Stimulated activated CD8-positive, alpha-beta memory T cell treated with anti-CD3 and anti-CD28 coated beads, Interleukin-15, amount 100 ng/mL, for 24 hours (primary cell): ENCODE measurements at places on chromosomes 3 and 15.

DNA sequence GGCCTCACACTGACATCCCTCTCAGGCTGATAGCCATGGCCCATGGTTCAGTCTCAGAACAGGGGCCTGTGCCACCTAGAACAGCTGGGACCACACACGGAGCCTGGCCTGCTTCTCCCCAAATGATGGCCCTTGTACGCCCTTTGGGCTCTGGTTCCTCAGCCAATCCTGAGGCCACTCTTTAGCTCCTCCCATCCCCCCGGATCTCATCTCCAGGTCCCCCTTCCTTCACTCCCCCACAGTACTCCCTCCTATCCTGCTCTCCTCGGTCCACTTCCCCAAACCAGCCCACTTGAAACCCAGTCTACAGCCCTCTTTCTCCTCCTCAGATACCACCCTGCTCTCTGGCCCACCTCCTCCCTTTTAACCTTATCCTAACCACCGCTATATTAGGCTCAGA is 17.8 kb upstream of the ZFYVE19 start:
- DNase-seq = no peak

GRCh38 chr15:44676676-44677075 is 13.2 kb upstream of the SPG11 start:
- DNase-seq = no peak

- DNase-seq = no peak
Observed at GRCh38 chr3:170589113-170589512, 3.2 kb upstream of the SLC7A14 start.

DNA sequence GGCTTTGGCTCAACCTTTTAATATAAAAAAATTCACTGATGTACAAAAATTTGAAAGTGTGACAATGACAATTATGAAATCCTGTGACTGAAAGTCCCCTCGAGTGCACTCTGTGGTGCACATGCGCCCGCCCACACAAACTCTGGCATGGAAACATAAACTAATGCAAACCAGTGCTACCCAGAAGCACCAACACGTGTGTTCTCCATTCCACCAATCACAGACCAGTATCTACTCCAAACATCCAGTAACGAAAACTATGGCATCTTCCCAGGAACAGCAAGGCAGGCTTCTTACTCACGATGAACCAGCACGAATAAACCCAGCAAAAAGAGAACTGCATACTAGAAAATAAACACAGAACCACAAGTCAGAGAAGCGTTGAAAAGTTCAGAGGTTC is 11.7 kb upstream of the NMB start:
- DNase-seq = no peak

DNA sequence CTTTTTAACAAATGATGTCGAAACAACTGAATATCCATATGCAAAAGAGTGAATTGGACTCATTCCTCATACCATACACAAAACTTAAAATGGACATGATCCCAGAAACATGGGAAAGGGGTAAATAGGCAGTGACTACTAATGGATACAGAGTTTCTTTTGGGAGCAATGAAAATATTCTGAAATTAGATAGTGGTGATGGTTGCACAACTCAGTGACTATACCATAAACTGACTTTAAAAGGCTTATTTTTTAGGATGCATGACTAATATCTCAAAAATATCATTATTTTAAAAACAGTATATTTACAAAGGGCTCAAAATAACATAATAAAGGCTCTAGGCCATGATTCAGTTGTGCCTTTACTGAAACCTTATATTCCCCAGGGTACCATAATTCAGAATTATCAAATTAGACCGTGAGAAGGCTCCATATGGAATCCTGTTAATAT is 16.3 kb upstream of the ATP13A3 start:
- DNase-seq = no peak

DNA sequence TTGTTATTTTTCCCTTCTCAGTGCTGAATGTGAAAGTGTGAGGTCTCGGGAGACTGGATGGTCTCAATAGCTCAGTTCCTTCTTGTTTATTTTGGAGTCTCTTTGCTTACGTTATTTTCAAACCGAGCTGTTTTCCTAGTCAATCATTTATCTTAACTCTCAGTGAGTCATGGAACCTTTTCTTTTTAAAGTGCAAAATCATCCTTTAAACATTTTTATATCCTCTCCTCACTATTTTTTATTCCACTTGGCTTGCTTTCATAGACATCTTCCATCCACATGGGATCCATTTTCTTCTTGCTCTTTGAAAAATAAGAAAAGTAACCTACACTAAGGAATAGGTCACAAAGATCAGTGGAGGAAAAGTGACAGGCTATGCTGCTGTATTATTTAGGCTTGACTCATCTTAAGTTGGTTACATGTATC is 497.8 kb downstream of the NAALADL2 start:
- no peak for DNase-seq

DNA sequence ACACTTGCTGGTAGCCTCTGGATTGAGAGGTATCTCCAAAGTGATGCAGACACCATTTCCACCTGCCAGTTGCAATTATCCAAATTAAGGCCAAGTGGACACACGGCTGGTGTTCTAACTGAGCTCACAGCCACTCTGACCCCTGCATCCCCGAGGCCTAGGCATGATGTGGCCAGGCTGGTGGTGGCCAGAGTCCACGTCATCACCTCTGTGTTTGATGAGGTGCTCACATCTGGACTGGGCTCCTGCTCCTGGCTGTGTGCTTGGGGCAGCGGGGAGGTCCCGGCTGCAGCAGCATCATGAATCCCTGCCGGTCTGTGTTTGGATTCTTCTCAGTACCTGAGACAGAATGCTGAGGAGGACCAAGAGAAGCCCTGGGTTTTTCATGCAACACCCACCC is 4.9 kb downstream of the OXTR start:
- no peak for DNase-seq

DNA sequence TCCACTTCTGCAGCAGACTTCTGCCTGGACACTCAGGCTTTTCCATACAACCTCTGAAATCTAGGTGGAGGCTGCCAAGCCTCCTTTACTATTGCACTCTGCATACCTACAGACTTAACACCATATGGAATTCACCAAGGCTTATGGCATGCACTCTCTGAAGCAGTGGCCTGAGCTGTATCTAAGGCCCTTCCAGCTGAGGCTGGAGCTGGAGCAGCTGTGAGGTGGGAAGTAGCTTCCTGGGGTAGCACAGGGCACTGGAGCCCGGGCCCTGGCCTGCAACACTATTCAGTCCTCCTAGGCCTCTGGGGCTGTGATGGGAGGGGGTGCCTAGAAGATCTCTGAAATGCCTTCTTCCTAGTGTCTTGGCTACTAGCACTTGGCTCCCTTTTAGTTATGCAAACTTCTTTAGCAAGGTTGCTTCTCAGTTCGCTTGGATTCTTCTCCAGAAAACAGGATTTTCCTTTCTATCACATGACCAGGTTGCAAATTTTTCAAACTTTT is 186.6 kb upstream of the RORA start:
- DNase-seq = no peak

DNA sequence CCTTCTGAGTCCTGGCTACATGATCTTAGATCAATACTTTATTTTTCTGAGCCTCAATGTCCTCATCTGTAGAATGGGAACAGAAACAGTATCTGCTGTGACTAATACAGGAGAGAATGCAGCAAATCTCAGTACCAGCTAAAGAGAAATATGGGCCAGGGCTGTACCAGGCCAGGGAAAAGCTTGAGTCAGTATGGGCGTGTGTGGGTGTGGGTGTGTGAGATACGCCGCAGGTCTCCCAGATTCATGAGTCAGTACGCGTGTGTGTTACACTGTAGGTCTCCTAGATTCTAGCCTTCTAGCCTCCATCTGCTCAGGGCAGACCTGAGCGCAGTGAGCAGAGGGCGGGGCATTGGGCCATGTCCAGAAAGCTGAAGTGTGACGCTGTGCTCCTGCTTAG is 15.2 kb downstream of the GNAI2 start:
- no peak for DNase-seq

DNA sequence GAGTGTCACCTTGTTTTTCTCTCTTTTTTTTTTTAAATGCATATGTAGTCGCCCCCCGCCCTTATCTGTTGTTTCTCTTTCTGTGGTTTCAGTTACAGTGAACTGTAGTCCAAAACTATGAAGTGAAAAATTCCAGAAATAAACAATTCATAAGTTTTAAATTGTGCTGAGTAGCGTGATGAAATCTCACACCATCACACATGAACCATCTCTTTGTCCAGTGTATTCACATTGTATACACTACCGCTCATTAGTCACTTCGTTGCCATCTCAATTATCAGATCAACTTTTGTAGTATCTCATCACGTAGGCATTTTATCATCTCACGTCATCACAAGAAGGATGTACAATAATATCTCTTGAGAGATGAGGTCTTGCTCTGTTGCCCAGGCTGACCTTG is 62.5 kb upstream of the MLF1 start:
- DNase-seq = no peak

GRCh38 chr3:184786280-184786941 is 25.6 kb upstream of the VPS8 start:
- DNase-seq = no peak

DNA sequence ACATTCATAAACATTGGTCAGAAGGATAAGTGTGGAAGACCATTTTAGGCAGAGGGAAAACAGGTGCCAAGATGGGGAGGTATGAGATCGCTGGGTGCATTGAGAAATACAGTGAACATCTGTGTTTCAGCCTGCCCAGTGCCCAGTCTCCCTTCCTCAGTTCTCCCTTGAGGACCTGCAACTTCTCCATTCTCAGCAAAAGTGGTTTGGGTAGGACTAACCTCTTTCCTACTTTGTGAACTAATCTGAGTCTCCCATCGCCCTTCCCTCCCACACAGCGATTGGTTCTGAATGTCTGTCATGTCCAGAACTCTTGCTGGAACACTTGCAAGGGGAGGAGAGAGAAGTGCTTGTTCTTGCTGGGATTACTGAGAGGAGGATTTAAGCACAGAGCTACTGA is 10.9 kb upstream of the CCNL1 start:
- no peak for DNase-seq

DNA sequence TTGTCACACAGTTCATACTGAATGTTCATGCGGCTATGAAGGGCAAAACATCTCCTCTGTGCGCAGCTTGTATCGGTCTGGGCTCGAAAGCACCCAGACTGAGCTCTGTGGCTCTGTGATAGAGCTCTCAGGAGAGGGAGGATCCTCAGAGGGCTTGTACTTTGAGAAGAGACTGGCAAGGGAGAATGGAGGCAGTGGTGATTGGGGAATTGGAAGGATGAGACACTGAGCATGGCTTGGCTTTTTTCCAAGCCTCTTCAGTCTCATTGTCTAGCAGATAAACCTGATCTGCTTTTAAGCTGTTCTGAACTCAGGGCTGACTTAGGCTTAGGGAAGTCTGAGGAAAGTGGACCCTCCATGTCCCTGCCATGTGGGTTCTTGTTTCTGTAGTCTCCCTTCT is 43.0 kb downstream of the RAD54L2 start:
- no peak for DNase-seq

DNA sequence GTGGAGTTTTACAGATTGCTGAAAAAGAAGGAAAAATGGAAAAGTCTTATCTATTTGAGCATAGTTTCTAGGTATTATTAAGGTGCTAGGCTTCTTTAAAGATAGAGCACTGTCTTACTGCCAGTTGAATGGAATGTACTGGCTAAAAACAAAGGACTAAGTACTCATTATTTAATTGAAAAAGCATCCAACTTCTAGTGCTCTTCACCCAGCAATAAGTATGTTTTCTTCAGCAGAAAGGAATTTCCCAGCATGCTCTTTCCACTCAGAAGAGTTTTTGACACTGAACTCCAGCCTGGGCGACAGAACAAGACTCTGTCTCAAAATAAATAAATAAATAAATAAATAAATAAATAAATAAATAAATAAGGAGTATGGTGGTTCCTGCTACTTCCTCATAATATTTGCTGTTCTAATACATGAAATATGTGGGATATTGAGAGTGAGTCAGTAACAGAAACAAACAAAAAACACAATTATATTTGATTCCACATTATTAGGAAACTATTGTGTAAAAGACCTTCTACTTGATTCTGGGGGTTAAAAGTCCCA is 70.6 kb downstream of the ATP13A4 start:
- DNase-seq = no peak

GRCh38 chr3:188230962-188231361 is 77.0 kb downstream of the LPP start:
- DNase-seq = no peak

- no peak for DNase-seq
Observed at GRCh38 chr3:69283496-69283895, 102.4 kb downstream of the FRMD4B start.

- DNase-seq = no peak
Observed at GRCh38 chr3:149575213-149575960, 82.4 kb downstream of the WWTR1 start.

GRCh38 chr15:71708741-71709140 is 101.6 kb upstream of the NR2E3 start:
- no peak for DNase-seq

DNA sequence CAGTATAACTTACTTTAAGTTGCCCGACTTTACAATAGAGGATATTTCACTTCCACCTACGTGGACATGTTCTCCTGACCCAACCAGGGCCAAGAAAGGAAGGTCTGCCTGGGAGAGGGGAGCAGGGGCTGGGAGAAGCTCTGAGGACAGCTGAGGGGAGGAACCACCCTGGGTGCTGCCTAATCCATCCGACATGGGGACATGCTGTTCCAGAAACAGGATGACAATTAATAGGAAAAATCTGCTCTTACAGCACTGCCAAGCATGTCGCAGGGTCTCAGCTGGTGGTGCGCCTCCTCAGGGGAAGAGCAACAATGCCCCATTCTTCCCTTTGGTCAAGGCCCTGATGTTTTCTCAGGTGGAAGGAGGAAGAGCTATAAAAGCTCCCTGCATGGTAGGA is 132.3 kb downstream of the NTRK3 start:
- DNase-seq = no peak

DNA sequence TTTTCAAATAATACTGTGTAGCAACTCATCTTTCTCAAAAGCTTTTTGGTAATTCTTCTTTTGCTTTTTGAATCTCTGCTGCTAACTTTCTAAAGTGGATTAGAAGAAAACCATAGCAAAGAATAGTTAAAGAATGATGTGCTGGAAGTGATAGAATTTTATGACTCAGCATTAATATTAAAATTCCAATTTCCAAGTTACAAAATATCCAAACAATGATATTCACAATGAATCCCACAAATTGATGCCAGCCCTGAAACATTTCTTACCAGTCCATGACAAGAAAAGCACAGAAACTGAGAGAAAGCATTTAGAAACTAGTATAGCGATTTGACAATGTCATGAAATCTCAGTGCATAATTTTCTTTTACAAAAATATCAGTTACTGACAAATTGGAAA is 482.2 kb downstream of the RBMS3 start:
- DNase-seq = no peak

DNA sequence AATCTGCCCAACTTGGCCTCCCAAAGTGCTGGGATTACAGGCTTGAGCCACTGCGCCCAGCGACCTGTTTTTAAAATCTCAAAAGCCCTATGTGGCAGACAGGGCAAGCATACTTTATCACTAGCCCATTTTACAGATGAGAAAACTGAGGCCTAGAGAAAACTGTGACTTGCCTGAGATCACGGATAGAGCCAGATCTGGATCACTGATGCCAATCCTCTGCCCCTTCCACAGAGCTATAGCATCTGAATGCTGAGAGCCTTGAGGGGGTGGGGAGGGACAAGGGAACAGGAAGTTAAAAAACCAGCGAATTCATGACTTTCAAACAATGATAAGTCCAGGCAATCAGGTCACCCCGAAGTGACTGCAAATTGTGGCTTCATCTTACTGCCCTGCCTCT is 7.3 kb downstream of the ANKRD63 start:
- no peak for DNase-seq

- no peak for DNase-seq
Observed at GRCh38 chr3:6807967-6808588, 52.8 kb upstream of the GRM7 start.
